ENCODE measurements at places on chromosomes 3 and 15.

DNA sequence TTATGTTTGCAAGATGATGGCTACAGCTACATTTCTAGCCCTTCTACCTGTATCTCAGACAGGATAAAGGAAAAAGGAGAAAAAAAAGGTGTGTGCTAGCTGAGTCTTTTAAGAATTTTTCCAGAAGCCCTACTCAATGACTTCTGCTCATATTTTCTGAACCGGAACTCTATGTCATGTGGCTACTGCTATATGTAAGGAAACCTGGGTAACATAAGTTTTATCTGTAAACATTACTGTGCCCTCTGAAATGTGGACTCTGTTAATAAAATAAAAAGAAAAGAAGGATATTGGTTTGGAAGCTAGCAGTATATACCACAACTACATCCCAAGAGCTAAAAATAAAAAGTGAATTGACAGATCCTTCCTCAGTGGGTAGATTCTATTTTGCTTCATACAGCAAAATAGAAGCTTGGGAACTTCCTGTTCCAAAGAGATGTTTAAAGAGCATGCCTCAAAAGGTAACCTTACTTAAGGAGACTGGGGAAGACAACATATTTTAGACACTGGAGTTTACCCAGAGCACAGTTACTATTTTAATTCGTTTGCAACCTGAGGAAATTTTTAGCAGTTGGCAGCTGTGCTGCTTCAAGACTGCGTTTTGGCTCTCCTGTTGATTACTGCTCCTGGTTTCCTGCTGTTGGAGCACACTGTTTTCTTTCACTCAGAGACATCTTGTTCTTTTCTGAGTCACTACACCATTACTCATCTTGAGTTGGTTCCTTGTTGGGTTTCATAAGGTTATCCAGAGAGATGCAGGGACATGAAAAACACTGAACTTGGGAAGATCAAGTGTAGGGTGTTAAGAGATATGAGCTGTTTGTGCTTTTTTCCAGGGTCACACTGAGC lies 280.7 kb downstream of the NFKBIZ start:
- DNase-seq, result no peak

GRCh38 chr15:60627298-60627943 lies 148.5 kb upstream of the ICE2 start:
- no peak for DNase-seq

DNA sequence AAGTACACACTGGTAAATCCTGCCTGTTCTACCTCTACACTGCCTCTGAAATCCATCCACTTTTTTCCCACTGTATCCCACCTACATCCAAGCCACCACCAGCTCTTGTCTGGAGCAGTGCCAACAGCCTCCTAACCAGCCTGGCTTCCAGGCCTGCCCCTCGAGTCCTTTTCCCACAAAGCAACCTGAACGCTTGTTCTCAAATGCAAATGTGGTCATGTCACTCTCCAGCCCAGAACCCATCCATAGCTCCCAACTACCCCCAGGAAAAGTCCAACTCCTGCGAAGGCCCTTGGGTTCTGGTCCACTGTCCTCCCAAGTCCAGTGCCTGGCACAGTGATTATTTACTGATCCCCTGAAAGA lies 83.8 kb downstream of the SEMA5B start:
- no peak for DNase-seq

- no peak for DNase-seq
These were observed 60.0 kb downstream of the RPL22L1 start for GRCh38 chr3:170809975-170810357.

- no peak for DNase-seq
These were observed 74.0 kb upstream of the TERB2 start for GRCh38 chr15:44882499-44882968.

GRCh38 chr15:61025308-61025707 lies 203.8 kb downstream of the RORA start:
- DNase-seq, result no peak

DNA sequence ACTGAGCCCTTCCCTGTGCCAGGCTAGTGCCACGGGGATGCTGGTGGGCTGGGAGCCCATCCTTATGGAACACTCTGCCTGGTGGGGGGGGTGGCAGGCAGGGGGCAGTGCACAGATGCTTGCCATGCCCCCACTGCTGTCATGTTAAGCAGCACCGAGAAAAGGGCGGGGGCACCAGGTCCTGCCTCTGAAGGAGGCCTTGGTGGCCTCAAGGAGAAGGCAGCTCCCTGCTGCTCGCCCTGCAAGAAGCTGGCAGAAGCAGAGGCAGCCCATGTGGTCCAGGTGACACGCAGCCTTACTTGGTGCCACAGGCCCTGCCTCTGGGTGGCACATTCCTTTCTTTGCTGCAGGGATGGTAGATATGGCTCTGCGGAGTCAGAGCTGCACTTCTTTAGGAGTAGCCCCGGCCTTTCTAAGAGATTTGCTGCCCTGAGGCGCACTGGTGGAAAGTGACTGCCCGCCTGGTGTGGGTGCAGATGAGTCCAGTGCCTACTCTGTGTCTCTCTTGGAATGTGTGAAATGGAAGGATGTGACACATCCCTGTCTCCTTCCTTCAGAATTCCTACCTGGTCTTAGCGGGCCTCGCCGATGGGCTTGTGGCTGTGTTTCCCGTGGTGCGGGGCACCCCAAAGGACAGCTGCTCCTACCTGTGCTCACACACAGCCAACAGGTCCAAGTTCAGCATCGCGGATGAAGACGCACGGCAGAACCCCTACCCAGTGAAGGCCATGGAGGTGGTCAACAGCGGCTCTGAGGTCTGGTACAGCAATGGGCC lies 145.8 kb downstream of the LRRK1 start:
- DNase-seq, result no peak

DNA sequence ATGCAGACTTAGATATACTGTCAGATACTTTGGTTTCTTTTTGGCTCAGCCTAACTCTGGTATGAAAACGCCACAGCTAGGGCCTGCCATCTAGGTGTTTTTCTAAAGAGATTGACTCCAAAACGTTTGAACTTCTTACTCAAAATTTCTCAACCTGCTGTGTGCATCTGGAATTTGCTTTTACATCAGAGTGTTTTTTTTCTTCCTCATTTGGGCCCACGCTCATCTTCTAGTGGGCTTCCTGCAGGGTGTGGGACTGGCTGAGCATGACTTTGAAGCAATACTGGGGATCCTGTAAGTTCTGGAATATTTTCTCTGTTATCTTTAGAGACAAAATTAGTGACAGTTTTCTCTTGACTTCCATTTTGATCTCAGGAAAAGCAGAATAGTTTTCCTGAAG lies 117.8 kb downstream of the NR1D2 start:
- DNase-seq, result no peak

DNA sequence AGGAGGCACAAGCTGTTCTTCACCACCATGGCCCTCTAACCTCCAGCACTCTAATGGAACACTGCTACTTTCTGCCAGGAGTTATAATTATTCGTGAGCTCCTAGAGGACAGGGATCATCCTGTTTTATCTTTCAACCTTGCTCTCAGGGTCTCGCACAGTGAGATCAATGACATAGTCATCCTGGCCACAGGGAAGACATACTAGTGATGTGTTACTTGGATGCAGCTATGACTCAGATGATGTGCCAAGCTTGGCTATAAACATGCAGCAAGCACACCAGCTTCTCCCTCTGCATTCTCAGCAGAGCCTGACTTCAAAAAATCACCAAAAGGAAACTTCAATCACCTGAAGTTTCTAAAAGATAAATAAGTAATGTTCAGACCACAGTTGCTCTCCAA lies 203.8 kb upstream of the HES1 start:
- no peak for DNase-seq

- DNase-seq, result no peak
These were observed 298.6 kb upstream of the ZNF717 start for GRCh38 chr3:76083992-76084391.

GRCh38 chr3:115975353-115975752 lies 352.0 kb downstream of the GAP43 start:
- DNase-seq, result no peak

GRCh38 chr3:46093327-46093942 lies 66.2 kb upstream of the XCR1 start:
- DNase-seq, result no peak

DNA sequence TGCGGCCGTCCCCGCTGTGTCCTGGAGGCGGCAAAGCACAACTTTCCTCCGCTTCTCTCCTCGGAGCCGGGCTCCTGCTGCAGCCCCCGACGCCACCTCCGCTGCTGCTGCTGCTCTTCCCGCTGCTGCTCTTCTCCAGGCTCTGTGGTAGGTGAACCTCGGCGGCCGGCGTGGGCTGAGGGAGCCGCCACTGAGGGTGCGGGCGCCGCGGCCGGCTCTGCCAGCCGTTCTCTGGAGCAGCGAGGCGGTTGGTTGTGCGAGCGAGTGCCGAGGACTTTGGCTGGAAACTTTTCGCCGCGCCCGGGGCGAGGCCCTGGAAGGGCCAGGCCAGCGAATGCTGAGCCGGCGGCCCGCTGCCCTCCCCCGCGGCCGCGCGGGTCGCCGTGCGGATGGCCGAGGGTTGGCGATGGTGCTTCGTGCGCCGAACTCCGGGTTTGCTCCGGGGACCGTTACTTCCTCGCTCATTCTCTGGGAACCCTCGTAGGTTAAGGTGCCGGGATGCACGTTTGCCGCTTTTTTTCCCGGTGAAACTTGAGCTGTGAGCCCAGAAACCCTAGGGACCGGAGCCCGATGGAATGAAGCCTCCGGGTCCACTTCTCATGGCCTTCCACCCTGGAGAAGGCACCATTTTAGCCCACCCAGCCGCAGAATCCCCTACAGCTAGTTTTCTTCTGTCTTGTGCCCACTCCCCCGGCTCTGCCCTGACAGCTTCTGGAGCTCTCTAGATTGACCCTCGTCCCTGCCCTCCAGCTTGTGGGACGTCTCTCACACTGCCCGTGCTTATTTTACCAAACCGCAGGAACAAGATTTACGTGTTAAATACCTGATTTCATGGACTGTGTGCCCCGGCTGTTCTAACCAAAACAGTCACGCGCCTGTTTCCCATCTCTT lies 660 bp downstream of the NECTIN3 start:
- no peak for DNase-seq

All from COR-L47 (cell line).